ENCODE measurements at places on chromosomes 4 and X. TPM values are rescaled to one million over a fixed set of nuclear protein-coding genes. Genes with fewer than 3 reads are reported as not detected.

Gene CXCL6
- 6.2 TPM for total RNA-seq

Gene ATOH1
- total RNA-seq: not detected

Gene FGF2
- 10.9 TPM for total RNA-seq

Gene NEUROG2
- not detected for total RNA-seq

Gene STBD1
- 3.4 TPM for total RNA-seq

Gene LAMTOR3
- total RNA-seq: 24.1 TPM

All from mesangial cell (primary cell).